ENCODE measurements at places on chromosomes 16 and 17.
A peak's percentile ranks its signal among the peaks of the same experiment; 100 is the strongest.

GRCh38 chr17:34584805-34585416, 5.5 kb downstream of the TMEM132E start:
- no peak for DNase-seq

DNA sequence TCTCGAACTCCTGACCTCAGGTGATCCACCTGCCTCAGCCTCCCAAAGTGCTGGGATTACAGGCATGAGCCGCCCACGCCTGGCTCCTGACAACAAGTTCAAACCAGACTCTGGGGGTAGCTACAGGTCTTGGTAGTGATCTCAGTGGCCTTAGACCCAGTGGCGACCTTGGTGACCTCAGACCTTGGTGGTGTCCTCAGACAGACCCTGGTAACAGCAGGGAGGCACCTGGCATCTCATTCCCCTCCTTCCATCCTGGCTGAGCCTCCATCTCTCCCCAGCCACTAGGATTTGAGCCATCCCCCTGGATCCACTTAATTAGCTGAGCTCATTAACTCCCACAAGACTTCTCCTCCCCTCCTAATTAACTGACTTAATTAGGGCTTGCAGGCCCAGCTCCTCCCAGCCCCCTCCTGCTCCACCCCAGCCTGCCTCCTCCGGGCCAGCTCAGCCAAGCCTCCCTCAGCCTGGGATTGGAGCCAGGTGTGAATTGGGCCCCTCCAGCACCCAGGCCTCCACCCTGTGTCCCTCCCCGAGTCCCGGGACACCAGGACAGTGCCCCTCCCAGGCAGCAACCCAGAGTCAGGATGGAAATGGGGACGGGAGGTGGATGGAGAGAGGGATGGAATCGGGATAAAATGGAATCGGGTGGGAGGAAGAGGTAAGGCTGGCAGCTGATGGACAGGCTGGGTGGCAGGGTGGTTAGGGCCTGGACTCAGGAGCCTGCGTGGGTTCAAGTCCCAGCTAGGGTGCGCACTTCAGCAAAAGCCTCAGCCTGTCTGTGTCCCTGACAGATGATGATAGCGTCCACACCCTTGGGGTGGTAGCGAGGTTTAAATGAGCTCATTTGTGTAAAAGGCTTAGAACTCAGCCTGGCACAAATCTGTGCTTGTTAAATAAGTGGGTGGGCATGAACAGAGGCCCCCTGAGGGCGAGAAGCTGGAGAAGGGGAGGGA, 11.2 kb upstream of the SBK1 start:
- no peak for DNase-seq

DNA sequence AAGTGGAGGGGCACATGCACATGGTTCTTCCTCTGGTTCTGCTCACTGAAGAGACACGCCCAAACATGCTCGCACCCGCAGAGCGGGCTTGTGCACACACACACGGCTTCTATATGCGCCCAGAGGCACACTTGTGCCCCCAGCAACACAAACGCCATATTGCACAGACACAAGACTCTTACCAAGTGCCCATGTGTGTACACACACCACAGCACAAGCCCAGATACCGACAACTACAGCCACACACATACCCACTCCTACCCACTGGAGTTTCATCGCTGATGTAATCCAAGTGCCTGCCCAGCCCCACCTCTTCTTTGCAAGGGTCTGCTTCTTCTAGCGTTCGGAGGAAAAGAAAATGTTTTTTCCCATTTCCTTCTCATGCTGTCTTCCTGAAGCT, 6.5 kb upstream of the PRR29 start:
- no peak for DNase-seq

DNA sequence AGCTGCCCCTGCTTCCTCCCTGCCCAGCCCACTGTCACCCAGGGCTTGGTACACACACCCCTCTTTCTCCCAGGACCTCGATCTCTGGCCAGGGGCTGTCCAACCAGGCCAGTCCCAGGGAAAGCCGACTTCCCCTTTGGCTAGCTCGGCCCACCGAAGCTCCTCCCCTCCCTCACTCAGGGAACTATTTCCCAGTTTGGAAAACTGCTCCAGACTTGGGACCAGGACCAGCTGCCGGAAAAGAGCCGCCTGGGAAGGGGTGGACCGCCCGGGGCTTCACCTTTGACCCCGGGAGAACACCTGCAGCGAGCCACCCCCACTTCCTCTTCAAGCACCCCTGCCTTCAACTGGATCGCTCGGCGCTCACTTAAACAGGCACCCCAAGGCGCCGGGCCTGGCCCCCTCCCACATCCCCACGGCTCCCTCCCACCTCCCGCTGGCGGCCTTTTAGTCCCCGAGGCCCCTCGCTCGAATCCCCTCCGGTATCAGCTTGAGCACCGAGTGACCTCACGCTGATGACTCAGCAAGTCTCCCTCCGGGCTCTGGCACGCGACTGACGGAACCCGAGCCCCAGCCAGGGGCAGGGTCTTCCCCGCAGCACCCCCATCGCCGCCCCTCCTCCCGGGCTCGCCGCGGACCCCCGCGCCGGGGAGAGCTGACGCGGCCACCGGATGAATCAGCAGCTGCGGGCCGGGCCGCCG, 934 bp downstream of the MAFG start:
- peak; percentile 43 for DNase-seq

GRCh38 chr16:48317614-48318315, 67.4 kb downstream of the SIAH1 start:
- peak; percentile 9 for DNase-seq

Data from stimulated activated CD8-positive, alpha-beta memory T cell treated with anti-CD3 and anti-CD28 coated beads, Interleukin-15, amount 100 ng/mL, for 48 hours (primary cell).